ENCODE measurements at places on chromosomes 2 and 18. TPM values are rescaled to one million over a fixed set of nuclear protein-coding genes. Genes with fewer than 3 reads are reported as not detected.

- no peak overlapping the region for H3K4me3 ChIP-seq
- no peak for DNase-seq
- H3K4me1 ChIP-seq, result no peaks in the 10 kb centered on the region
- no peak overlapping the region for H3K27ac ChIP-seq
- H3K27me3 ChIP-seq, result no peaks in the 10 kb centered on the region
Observed at GRCh38 chr2:34853646-34854045, 1254.5 kb upstream of the FAM98A start.

- no peaks in the 10 kb centered on the region for H3K27me3 ChIP-seq
- peaks cover 4% of the 10 kb centered on the region for H3K4me1 ChIP-seq
- no peak overlapping the region for H3K27ac ChIP-seq
Observed at GRCh38 chr2:241352227-241352626, 3.9 kb upstream of the FARP2 start.

- H3K4me3 ChIP-seq, result no peak overlapping the region
- H3K4me1 ChIP-seq, result peaks cover 65% of the 10 kb centered on the region
- no peak overlapping the region for H3K27ac ChIP-seq
- peak; percentile 53 for DNase-seq
Observed at GRCh38 chr2:174337337-174338146, 2.8 kb downstream of the SP9 start.

DNA sequence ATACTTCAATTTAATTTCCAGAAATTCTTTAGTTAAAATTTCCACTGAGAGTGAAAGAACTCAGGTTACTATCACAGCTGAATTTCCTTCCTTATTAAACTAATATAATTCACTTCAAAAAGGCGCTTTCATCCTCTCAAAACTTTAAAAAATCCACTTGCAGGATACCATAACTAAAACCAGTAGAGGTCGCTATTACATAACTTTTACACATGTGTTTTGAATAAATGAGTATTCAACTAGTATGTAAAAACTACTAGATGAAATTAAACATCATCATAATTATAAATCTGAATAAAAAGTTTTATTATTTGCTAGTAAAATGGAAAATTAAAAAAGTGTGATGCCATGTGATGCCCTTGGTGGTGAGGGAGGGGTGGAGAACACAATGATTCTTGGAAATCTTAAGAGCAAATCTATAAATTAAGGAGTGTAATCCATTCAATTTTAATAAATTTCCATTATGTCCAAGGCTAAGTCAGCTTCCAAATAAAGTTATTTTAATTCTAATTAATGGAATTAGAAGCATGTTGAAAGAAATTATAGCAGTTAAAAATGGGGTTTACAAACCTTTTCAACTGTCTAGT, 61.4 kb downstream of the SOS1 start:
- H3K27me3 ChIP-seq, result no peaks in the 10 kb centered on the region
- H3K27ac ChIP-seq, result no peak overlapping the region
- H3K4me3 ChIP-seq, result no peak overlapping the region
- no peaks in the 10 kb centered on the region for H3K36me3 ChIP-seq

DNA sequence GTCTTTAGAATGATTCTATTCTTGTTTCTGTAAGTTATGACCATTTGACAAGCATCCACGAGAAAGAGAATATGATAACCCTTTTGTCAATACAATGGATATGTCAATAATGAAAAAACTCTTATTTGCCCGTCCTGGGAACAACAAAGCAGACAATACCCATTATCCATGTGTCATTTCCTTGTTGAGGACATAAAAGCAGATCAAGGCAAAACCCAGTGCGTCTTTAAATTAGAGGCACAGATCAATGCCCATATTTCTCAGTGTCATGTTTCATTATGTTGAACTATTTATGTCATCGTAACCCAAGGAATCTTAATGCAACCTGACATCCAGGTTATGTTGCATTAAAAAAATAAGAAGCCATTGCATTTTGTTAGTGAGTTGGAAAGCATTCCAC, 365.0 kb upstream of the CELF4 start:
- H3K36me3 ChIP-seq, result no peaks in the 10 kb centered on the region
- H3K4me1 ChIP-seq, result no peaks in the 10 kb centered on the region
- DNase-seq, result no peak

GRCh38 chr18:63128237-63128974, 191.2 kb downstream of the BCL2 start:
- DNase-seq, result no peak
- H3K27ac ChIP-seq, result no peak overlapping the region
- no peaks in the 10 kb centered on the region for H3K27me3 ChIP-seq
- no peak overlapping the region for H3K4me3 ChIP-seq

C2orf78 gene
- not detected for total RNA-seq

ACMSD gene
- not detected for total RNA-seq

All from spinal cord (tissue), 10 donors.